Activated T-helper 1 cell treated with Interleukin-2 at 50 U/mL for 16 hours (primary cell): ENCODE measurements at places on chromosomes 11 and 22.

DNA sequence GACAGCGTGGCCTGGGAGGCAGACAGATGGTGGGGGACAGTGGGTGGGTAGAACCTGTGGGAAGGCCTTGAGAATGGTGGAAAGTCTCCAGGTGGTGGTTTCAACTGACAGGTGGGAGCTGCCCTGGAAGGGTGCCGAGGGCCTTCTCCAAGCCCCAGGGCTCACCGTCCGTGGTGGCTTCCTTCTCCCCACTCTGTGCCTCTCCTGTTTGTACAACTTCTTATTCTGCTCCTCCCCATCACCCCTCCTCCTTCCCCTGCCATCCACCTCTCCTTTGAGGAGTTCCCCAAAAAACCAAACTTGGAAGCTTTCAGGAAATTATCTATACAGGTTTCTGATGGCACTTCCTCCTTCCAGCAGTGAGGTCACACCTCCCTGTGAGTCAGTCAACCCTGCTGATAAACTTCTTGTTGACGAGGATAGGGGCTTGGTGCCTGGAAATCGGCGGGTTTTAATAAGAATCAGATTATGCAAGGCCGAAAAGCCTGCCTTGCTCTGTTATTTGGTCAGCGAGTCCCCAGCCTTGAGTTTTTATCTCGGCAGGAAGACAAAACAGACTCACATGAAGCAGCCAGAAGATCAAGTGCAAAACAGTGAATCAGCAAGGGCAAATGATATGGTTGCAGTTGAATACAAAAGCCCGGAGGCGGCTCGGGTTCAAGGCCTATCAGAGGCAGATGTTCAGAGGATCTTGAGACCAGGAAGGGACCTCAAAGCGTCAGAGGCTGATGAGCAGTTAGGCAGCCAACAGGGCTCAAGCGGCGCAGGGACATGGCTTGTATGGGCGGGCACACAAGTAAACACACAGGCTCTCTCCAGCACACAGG, 9.5 kb upstream of the ST3GAL4 start:
- DNase-seq = no peak

GRCh38 chr11:96783311-96783710, 393.5 kb downstream of the JRKL start:
- DNase-seq = no peak

DNA sequence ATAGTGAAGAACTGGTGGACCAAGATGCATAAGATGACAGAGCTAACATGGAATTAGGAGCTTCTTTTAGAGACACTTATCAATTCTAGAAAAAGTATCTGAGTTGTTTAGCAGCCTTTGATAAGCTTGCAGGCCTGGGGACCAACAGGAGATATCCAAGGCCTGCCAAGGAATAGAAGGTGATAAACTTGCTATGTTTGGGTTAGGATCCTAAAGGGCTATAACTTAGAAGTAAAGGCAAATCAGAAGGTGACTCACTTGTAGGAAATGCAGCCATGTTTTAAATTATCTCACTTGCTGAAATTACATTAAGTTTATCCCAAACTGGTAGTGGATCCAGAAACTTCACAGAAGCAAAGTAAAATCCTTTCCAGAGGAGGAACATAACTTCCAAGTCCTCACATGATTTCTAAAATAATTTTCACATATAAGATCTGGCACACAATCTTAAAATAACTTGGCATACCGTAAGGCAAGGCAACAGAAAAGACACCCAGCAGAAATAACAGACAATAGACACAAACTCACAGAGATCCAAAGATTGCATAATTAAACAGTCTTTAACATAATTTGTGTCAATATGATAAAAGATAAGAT, 69.6 kb upstream of the TEAD1 start:
- no peak for DNase-seq

- DNase-seq = no peak
Measured at GRCh38 chr11:63840356-63841060, 1.6 kb downstream of the MARK2 start.

GRCh38 chr11:64084951-64085710, 49.4 kb downstream of the FLRT1 start:
- DNase-seq = no peak

- no peak for DNase-seq
Measured at GRCh38 chr11:134646561-134646960, 234.5 kb upstream of the B3GAT1 start.

DNA sequence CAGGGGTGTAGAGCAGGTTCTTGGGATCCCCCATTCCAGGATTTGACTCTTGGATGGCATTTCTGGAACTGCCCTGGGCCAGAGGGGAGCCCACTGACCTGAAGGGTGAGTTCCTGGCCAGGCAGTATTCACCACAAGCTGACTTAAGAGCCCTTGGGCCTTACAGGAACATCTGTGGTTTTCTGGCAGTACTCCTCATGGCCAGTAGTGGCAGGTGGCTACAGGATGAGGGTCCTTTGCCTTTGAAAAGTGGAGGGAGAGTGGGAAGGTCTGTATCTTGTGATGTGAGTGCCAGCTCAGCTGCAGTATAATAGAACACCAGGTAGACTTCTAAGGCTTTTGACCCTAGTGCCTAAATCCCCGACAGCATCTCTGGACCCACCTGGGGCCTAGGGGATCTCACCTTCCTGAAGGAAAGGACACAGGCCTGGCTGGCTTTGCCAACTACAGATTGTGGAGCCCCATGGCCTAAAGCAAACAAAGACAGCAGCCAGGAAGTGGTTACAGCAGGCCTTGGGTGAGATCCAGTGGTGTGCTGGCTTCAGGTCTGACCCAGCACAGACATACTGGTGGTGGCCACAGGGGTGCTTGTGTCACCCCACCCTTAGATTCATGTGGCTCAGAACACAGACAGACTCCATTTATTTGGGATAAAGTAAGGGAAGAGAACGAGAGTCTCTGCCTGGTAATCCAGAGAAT, 9.0 kb downstream of the OR51S1 start:
- DNase-seq = no peak

DNA sequence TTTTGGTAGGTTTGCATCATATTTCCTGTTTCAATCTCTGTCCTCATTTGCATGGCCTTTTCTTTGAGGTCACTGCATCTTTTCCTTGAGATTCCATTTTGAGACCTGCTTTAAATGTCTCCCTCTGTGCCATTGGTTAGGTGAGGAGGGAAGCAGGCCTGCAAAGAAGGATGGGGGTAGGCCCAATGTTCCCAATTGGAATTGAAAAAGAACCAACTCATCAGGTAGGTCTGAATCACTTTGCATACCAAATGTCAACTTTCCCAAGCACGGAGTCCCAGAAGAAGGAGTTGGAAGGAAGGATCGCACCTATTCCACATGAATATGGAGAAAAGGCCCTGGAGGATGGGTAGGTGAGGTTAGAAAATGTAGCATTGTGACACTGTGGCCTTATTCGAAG, 318.5 kb downstream of the BLID start:
- no peak for DNase-seq

DNA sequence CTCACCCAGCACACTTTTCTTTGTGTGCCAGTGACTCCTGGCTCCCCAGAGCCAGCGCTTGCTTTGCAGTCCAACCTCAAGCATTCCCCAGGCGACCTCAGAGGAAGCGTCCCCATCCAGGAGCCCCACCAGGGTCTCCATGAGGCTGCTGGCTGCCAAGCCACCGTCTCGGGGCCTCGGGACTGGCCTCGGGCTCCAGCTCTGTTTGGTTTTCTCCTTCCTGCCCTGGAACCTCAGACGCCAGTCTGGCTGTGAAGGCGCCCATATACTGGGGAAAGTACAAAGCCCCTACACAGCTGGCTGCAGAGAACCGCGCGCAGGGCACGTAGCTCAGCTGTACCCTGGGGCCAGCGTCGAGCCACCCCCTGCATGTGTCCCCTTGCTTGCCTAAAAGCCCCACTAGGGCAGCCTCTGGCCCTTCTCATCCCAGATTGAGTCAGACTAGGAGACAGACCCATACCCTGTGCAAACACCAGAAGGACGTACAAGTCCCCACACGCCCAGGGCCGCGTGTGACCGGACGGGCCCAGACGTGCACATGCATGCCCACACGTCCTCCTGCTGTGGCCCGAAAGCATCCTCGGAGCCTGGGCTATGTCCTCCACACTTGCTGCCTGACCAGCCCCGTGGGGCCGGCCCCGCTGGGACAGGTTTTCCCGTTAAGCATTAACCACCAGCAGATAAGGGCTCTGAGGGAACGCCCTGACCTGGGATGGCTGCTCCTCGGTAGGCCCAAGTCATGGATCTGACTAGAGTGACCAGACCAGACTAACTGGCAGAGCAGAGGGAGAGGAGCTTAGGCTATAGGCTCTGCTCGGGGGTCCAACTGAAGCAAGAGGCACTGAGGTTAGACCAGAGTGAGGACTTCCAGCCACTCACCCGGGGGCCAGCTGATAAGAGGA, 4.2 kb upstream of the SYT8 start:
- no peak for DNase-seq

DNA sequence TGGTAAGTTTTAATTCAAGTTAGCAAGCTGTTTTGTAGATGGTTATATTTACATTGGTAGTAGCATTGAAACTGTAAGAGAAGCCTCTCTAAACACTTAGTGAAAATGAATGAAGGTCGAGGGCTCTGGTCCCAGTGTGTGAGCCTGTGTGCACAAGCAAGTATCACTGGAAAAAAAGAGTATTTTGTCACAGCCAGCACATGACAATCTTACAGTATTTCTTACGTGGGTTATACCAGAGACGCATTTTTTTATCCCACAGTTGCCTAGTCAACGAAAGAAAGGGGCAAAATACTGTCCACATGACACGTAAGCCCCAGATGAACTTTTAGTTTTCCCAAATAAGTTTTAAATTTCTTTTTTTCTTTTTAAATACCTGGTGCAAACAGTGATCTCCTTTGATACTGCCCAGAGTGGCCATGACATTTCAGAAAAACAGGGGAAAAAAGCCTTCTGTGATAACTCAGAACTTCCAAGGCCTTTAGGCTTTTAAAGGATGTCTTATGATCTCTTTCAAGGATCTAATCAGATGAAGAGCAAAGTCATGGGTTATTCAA, 23.5 kb downstream of the RAB38 start:
- no peak for DNase-seq

DNA sequence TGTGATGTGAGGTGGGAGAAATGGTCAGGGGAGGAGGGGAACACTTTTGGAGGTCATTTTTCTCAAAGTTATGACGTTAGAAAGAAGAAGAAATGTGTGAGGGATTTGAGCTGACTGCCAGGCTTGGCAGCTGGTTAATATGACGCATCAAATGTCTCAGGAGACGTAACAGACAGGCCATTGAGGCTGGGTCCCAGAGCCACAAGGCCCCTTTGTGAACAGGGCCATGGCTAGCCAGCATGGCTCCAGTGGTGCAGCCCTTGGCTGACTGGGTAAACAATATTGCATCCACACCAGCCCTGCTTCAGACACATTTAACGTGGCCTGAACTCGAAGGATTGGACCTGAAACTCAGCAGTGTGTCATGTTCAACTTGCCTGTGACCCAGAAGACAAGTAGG, 34.3 kb downstream of the AMOTL1 start:
- no peak for DNase-seq

GRCh38 chr11:101428918-101429317, 154.9 kb downstream of the TRPC6 start:
- DNase-seq = no peak

- DNase-seq = no peak
Measured at GRCh38 chr22:20298110-20298802, 21.6 kb downstream of the DGCR6L start.

DNA sequence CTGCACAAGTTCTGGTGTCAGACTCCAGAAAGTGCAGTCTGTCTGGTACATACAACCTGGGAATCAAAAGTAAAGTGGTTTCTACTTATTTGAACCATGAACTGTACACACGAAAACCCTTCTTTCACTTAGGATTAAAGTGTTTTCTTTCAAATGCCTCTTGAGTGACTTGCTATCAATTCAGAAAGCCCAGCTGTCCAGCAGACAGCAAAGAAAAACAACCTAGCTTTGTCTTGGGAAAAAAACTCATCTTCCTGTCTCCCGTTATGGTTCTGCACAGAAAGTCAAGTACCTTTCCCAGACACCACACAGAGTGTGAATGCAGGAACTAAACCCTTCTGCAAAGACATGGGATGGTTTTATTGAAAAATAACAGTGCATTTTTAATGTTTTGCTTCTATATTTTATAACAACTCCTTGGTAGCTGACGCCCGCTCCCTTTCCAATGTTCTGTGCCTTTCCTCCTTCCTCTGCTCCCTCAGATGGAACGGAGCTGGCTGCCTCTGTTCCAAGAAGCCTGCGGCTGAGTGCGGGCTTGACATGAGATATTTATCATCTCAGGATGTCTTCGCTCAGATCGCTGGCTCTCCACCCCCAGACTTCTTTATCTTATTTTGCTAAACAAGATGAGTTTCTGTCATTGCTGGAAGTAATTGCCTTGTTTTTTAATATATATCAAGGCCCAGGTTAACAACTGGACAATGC, 322.3 kb upstream of the B3GAT1 start:
- no peak for DNase-seq

DNA sequence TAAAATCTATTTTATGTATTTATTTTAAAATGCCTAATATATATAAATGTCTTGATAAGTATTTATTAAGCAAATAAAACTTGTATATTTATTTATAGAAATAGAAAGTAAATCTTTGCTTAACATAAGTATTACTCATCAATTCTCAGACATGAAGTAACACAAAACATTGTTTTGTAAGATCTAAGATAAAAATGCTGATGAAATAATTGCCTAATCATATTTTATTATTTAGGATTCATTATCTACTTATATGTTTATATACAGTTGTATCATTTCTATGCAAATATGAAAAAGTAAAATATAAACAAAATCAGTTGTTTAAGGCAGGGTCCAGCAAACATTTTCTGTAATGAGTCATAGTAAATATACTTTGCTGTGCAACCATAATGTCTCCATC, 507.8 kb upstream of the CNTN5 start:
- no peak for DNase-seq

DNA sequence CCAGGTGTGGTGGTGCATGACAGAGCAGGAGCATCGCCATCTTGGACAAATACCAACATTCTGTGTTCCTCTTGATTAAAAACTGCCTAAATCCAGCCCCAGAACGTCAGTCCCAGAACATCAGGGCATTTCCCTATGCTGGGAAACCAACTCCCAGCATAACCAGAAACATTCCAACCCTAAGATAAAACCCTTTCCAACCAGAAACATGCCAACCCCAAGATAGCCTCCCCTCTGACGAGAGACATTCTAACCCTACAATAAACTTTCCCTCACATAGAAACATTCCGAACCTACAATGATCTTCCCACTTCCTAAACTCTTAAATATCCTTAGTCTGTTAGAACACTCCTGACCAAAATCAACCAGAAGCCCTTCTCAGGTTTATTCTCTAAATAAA, 11.6 kb downstream of the PLAAT4 start:
- no peak for DNase-seq

DNA sequence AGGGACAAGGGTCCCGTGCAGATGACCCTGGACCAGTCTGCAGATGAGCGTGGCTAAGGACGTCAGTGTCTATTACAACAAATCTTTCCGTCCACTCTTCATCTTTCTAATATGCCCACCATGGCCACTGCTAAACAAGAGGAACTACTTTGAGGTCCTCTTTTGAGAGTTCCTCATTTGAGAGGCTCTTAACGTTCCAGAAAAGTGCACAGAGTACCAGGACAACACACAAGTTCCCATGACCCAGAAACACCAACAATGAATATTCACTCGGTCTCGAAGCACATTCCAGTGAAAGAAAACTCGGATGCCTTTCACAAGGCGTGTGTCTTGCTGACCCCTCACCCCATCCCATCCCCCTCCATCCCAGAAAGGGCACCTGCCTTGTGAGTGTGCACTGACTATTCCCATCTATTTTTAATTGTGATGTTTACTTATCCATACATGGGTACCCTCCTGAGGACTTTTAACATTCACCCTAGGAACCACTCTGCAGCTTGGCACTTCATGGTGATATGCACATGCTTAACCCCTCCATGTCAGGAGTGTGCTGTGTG, 157.0 kb downstream of the SHANK2 start:
- no peak for DNase-seq
